ENCODE measurements at places on chromosomes 16 and 17.

DNA sequence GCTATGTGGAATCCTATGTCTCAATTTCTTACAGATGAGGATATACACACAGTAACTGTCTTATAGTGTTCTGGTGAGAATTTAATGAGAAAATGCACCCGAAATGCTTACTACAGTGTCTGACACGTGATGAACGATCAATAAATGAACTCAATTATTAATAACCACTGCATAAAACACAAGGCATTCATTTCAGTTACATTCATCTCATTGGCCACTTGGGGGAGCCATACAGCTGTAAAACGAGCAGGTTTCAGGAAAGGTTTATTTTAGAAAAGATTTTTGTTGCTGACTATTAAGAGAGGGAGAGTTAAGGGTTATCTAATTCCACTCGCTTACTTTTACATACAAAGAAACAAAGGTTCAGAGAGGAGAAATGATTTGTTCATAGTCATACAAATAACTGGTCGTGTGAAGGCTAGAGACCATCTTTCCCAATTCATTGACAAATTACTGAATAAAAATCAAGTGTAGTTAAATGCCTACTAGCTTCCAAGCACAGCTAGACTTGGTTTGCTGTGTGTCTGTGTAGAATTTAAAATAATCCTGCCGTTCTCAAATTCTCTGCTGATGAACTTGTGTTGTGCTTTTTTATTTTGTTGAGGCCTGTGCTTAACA is 160.1 kb downstream of the MAP2K4 start:
- H3K4me1 ChIP-seq, result no peaks in the 10 kb centered on the region
- H3K27me3 ChIP-seq, result no peaks in the 10 kb centered on the region
- H3K4me3 ChIP-seq, result no peak overlapping the region
- no peaks in the 10 kb centered on the region for H3K36me3 ChIP-seq

GRCh38 chr16:35194681-35195080 is 1735.3 kb downstream of the TP53TG3F start:
- no peaks in the 10 kb centered on the region for H3K36me3 ChIP-seq
- DNase-seq, result no peak
- no peaks in the 10 kb centered on the region for H3K4me1 ChIP-seq
- H3K4me3 ChIP-seq, result no peak overlapping the region
- H3K27me3 ChIP-seq, result no peaks in the 10 kb centered on the region
- no peak overlapping the region for H3K27ac ChIP-seq

GRCh38 chr16:80731915-80732314 is 72.5 kb downstream of the CDYL2 start:
- no peak overlapping the region for H3K4me3 ChIP-seq
- no peak overlapping the region for H3K27ac ChIP-seq
- no peaks in the 10 kb centered on the region for H3K36me3 ChIP-seq
- no peak for DNase-seq

DNA sequence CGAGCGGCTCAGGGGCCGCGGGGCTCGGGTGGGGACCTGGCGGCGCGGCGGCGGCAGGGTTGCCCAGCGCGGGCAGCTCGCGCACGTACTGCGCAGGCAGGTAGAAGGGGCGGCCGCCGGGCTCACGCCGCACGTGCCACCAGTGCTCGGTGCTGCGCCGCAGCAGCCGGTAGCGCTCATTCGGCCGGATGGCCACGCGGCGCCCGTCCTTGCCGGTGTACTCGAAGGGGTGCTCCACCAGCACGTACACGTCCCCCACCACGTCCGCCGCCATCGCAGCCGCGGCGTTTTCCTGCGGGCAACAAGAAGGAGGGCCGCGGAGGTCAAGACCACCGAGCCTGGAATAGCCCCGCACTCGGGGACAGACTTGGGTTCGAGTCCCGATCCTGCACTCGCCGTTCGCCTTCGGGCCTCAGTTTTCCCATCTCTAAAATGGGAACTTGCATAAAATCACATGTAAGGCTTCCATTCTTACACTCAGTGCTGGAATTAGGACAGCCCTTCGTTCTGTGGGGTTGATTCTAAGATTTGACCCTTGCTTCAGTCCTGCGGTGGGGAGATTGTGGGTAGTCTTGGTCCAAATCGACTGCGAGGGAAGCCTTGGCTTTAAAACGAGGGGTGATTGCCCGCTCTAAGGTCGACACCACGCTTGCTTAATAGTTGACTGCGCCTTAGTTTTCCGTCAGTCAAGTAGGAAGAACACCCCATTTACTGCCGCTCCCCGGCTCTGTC is 2.5 kb downstream of the ARHGAP27 start:
- H3K27ac ChIP-seq, result peak overlapping the region; percentile 80
- no peak for DNase-seq
- peak overlapping the region; percentile 54 for H3K4me3 ChIP-seq
- peaks cover 3% of the 10 kb centered on the region for H3K4me1 ChIP-seq
- no peaks in the 10 kb centered on the region for H3K36me3 ChIP-seq

DNA sequence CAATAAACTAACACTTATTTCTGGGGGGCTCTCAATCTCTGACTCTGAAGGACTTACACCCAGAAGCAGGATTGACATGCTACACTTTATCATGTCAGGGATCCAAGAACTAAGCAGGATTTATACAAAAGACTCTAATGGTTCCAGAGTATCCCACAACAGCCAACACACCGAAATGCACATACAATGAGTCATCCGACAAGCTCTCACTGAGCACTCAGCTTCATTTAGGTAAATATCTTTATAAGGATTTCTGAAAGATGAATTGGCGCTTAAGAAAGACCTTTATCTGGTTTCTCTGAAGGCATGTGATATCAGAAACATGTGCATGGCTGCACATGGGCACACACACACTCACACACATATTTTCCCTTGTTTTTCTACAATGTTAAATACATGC is 77.2 kb downstream of the TOX3 start:
- no peaks in the 10 kb centered on the region for H3K4me1 ChIP-seq
- no peak overlapping the region for H3K4me3 ChIP-seq

DNA sequence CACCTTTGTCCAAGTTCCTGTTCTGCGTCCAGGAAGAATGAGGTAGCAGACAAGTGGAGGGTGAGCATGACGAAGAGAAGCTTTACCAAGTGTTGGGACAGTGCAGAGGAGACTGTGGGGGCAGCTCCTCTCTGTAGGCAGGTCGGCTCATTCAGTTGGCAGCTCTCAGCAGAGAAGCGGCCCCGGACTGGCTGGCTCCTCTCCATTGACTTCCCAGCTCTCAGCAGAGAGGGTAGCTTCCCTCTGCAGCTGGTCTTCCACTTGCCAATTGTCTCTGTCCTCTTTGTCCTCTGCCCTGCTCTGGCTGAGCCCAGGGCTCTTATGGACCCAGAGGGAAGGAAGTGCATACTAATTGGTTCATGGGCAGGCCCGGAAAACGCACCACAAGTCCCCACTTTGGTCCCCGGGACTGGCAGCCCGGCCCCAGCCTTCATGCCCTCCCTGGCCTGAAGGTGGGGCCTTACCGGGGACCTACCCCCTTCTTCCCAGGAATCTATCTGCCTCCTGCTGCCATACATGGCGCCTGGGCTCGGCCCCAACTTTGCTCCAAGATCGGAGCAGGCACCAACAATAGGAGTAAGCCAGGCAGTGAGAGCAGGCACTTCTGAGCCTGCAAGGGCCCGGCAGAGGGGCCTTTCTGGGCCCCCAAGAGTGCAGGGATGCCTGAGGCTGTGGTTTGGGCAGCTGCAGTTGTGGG is 10.1 kb downstream of the KCTD5 start:
- H3K27ac ChIP-seq, result no peak overlapping the region
- DNase-seq, result no peak
- H3K36me3 ChIP-seq, result no peaks in the 10 kb centered on the region
- H3K27me3 ChIP-seq, result no peaks in the 10 kb centered on the region
- H3K4me1 ChIP-seq, result peaks cover 4% of the 10 kb centered on the region
- H3K4me3 ChIP-seq, result no peak overlapping the region

DNA sequence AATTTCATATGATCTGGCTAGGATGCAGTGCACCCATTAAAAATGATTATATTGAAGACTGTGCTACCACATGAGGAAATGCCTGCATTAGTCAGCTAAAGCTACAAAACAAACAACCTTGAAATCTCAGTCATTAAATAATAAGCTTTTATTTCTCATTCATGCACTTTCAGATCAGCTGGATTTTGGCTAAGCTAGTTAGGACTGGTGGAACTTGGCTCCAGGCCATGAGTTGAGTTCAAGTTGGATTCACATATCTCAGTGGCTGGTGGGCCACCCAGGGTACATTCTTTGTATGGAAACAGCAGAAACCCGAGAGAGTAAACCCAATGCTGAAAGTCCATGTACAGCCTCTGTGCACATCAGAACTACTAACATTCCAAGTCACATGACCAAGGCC is 6.4 kb upstream of the SLFN12L start:
- no peak for DNase-seq
- H3K36me3 ChIP-seq, result no peaks in the 10 kb centered on the region
- H3K27ac ChIP-seq, result no peak overlapping the region
- H3K4me3 ChIP-seq, result no peak overlapping the region
- H3K27me3 ChIP-seq, result no peaks in the 10 kb centered on the region

DNA sequence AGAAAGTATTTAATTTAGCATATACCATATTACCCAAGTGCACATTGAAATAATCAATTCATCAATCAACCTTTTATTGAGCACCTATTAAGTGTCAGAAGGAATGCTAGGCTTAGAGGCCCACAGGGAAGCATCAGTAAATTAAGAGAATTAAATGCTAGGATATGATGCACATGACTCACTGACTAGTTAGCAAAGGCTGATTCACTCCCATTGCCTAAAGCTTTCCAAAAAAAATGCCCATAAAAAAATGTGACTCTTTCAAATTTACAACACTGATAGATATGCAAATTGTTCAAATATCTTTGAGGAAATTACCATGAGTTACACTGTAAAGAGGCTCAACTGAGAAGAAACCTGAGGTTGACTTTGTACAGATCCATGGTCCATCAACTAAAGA is 883.3 kb downstream of the CDH11 start:
- H3K36me3 ChIP-seq, result no peaks in the 10 kb centered on the region
- H3K27me3 ChIP-seq, result no peaks in the 10 kb centered on the region
- H3K4me3 ChIP-seq, result no peak overlapping the region

DNA sequence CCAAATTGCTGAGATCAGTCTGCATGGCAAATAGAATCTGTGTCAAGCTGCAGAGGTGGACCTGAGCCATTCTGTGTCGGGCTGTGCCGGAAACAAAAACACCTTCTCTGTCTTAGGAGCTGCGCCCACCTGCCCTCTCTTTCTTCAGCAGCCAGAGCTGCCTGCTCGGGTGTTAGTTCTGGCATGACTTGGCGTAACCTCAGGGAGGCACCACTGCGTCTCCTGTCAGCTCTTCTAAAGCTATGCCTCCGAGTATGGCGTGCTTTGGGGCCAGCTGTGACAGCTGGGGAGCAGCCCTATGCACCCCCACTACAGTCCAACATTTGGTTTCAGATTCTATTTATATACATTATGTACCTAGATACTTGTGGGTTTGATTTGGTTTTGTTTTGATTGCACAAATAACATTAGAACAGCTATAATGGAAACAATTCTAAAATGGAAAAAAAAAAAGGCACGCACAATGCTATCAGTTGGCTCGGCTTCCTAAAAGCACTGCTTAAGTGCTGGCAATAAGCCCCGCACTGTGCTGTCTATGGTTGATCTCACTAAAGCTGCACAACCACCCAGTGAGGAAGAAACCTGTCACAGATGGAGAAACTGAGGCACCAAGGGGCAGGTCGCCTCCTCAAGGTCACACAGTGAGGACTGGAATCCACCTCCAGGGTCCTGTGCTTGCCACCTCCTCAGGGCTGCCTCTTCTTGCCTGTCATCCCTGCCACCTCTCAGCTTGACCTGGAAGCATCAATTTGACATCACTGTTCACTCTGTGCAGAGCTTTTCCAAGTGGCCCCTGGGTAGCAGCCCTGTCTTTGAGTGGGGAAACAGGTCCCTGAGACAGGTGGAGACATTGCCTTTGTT is 18.7 kb upstream of the ADGRG1 start:
- H3K27ac ChIP-seq, result no peak overlapping the region
- no peak overlapping the region for H3K4me3 ChIP-seq
- DNase-seq, result peak; percentile 24
- H3K27me3 ChIP-seq, result no peaks in the 10 kb centered on the region

DNA sequence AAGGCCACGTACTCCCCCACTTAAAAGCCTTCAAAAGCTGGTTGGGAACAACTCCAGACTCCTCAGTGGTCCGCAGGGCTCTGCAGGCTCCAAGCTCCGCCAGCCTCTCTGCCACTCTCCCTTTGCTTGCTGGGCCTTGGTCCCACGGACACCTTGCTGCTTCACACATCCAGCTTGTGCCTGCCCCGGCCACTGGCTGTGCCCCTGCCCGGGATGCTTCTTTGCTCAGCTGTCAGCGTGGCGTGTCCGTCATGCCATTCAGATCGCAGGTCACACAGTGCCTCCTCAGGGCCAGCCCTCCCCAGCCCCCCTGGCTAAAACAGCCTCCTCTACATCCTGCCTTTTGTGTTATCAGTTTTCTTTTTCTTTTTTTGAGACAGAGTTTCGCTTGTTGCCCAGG is 11.8 kb downstream of the ASPHD1 start:
- H3K4me1 ChIP-seq, result no peaks in the 10 kb centered on the region
- no peak for DNase-seq
- H3K27me3 ChIP-seq, result no peaks in the 10 kb centered on the region
- H3K27ac ChIP-seq, result no peak overlapping the region
- no peaks in the 10 kb centered on the region for H3K36me3 ChIP-seq

Data from breast epithelium (tissue), 4 donors.